NCI-H1417 treated with DMSO at 0.1 percent for 48 hours (cell line): ENCODE measurements at places on chromosomes 12 and 14.

GRCh38 chr14:83969998-83970397 is 1559.9 kb upstream of the FLRT2 start:
- DNase-seq, result no peak

DNA sequence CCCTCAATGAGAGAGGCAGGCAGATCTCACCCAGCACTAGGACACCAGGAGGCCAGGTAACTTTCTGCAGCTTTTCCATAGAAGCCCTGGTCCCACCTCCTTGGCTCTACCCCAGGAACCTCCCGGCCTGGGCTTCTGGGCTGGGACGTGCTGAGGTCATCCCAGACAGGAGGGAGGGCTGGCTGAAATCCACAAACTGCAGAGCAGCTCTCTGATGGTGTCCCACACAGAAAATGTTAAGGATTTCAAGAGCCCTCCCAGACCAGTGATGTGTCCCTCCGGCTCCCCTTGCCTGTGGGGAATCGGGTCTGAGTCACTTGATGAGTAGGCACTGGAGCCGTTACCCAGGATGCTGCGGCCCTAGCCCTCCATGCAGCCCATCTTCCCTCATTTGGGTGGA is 124.1 kb downstream of the ESRRB start:
- DNase-seq, result no peak

- DNase-seq, result no peak
Measured at GRCh38 chr12:116339800-116340371, 62.4 kb upstream of the MED13L start.

DNA sequence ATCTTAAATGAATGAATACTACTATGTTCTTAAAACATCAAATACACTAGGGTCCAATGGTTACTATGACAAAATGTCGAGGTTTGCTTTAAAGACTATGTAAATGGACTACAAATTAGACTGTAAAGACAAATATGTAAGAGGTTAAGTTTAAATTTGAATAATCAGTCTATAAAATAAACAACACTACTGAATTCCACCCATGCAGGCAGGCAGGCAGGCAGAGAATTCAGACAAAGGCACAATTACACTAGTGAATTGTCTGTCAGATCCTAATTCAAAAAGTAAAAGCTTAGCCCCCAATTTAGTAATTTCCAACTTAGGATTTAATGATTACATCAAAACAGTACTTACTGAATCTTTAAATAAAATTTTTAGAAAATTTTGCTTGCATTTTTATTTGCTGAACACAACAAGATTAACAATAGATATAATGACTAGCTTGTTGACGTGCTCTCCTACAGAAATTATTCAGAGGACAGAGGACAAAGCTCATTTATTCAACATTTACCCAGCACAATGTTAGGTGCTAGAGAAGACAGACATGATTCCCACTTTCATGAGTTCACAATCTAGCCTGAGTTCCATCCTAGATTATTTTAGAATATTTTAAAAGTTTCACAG is 97.4 kb downstream of the CDK17 start:
- peak; percentile 6 for DNase-seq

DNA sequence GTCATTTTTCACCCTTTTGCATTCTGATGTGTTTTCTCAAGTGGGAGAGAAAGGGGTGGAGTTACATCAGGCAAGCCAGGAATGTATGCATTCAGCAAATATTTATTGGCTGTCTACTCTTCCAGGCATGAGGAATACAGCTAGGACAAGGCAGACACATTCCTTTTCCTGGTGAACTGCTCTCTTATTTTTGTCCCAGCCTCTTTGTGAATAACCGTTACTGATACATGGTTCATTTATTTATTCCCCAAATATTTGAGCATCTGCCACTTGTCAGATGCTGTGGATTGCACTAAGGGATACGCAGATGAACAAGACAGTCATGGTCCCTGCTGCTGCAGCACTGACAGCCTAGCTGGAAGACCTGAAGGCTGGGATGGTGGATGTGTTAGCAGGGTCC is 6.1 kb downstream of the PELI2 start:
- no peak for DNase-seq

GRCh38 chr14:60848066-60848465 is 113.5 kb downstream of the MNAT1 start:
- no peak for DNase-seq

DNA sequence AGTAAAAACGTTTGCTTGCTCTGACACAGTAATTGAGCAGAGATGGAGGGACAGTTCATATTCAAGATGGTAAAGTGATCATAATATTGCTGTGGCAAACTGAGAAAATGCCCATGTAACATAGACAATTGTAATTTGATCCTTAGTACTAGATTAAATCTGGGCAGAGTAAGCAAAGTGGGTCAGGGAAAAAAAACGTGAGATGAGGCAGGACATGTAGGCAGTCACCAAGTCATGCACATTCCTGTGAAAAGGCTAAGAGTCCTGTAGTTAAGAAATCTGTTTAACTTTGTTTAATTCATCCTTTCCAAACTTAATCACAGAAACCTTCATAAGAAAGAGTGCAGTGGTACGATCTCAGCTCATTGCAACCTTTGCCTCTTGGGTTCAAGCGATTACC is 16.1 kb downstream of the BTBD7 start:
- no peak for DNase-seq

GRCh38 chr14:42378274-42378673 is 771.6 kb downstream of the LRFN5 start:
- no peak for DNase-seq

GRCh38 chr12:1439201-1439600 is 155.2 kb downstream of the FBXL14 start:
- no peak for DNase-seq

DNA sequence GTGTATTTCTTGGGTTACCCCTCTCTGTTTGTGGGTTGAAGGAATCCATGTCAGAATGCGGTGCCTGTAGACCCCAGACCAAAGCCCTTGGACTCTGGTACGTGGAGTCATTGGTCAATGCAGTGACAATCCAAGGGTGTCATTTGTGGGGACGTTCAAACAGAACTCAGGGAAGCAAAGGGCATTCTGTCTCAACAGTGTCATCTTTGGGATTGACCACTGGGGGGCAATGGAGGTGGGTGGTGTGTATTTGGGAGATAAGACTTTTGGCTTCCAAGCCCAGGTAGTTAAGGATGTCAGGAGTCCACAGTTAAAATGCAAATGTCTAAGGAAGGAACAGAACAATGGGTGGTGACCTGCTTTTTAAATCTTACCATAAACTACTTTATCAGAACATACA is 54.6 kb upstream of the CCDC175 start:
- DNase-seq, result no peak

GRCh38 chr12:55548756-55549155 is 646 bp upstream of the OR6C4 start:
- no peak for DNase-seq

GRCh38 chr12:104280717-104281458 is 22.7 kb upstream of the EID3 start:
- DNase-seq, result no peak

- DNase-seq, result no peak
Measured at GRCh38 chr12:55706568-55707218, 1.0 kb downstream of the ITGA7 start.

DNA sequence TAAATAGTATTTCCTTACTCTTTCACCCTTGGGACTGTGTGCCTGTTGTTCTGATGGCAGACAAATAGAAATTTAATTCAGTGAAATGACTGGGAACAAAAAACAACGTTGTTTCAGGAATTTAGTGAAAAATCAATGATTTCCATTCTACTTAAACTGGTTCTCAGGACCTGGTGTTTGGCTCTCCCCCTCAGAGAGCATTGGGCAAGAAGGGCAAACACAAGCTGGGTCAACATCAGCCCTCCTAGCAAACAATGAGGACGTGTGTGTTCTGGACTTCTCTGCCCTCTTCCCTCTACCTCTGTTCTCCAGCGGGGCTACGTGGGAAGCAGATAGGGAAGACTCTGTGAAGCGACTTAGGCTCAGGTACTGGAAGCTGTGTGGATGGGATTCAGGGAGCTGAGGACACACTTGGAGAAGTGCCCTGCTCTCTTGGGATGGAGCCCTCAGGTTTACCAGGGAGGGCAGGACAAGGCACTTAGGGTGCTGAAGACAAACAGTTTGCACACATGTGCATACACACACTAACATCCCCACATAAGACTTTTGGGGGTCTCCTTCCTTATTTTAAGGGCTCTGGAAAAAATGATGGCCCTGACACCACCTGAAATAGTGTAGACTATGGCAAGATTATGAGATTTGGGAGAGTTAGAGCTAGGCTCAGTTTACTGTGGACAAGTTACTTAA is 7.6 kb upstream of the SERPINA1 start:
- no peak for DNase-seq

DNA sequence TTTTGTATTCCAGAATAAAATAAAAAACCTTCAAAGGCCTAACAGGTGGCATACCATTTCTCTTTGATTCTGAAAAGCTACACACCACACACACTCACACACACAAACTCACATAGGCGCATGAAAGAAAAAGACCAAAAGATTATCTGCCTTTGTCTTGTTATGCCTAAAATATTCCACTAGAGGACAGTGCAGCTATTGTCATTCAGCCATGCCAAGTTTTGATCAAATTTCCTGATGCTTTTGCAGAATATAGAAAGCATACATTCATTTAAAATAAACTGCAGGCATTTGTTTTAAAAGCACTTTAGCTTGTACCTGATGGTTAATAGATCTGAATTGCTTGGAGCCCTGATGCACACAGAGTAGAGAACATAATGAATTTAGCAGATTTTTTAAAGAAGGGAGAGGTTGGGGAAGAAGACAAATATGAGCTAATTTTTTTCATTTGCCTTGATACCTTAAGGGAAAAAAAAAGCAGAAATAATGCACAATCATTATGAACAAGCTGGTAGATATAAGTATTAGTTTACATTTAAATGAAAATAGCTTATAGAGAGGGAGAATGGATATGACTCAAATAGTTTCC is 1766.9 kb upstream of the SEL1L start:
- DNase-seq, result no peak

GRCh38 chr14:96359959-96360358 is 3.2 kb downstream of the ATG2B start:
- DNase-seq, result no peak

- DNase-seq, result no peak
Measured at GRCh38 chr12:3747543-3747942, 5.4 kb downstream of the CRACR2A start.
